Panc1 (cell line): ENCODE measurements at places on chromosomes 7 and 10. TPM values are rescaled to one million over a fixed set of nuclear protein-coding genes. Genes with fewer than 3 reads are reported as not detected.

The MOGAT3 gene
- total RNA-seq = 0.23 TPM

The HTRA1 gene
- 32.8 TPM for total RNA-seq

- no peak for DNase-seq
Observed at GRCh38 chr10:65430979-65431378, 1494.9 kb upstream of the LRRTM3 start.

DNA sequence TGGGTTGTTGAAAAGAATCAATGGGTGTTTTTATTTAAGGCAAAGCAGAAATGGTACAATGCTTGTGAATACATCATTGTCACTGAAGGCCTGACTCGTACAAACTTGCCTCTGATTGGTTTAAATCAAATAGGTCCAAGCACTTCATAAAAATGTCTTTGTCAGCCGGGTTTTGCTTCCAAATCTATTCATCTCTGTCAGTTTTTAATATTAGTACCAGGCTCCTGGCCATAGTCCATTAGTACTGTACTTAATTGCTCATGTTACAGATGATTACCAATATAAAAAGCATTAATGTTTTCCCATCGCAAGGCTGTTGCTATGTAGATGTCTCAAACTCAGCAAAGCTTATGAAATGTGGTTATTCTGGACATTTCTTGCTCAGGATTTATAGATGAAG, 171.9 kb downstream of the ARID5B start:
- no peak for DNase-seq

DNA sequence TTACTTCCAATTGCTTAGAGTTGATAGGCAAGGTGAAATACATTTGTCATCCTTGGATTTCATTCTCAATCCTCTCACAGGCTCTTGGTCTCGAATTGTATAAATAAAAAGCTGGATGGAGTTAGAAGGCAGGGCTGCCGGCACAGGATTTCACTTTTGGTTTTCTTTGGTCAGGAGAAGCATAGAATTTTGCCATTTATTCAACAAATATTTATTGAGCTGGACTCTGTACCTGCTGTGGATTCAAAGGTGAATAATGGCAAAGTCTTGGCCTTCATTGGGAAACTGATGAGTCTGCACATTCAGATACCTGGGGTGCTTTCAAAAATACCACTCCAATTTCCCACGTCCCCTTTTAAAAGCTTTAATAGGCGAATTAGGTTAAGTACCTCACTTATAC, 49.7 kb downstream of the PDK4 start:
- no peak for DNase-seq

- DNase-seq = no peak
Observed at GRCh38 chr10:15084502-15084922, 4.1 kb downstream of the ACBD7 start.
